ENCODE measurements at places on chromosomes 2 and 18. TPM values are rescaled to one million over a fixed set of nuclear protein-coding genes. Genes with fewer than 3 reads are reported as not detected.

CELF4 gene
- not detected for total RNA-seq

UGT1A4 gene
- total RNA-seq = 0.39 TPM

ITGB6 gene
- 1,146 TPM for total RNA-seq

DHRS9 gene
- total RNA-seq = not detected

WDR7 gene
- total RNA-seq = 12.7 TPM

ACVR1C gene
- total RNA-seq = not detected

PXDN gene
- 335 TPM for total RNA-seq

PRKD3 gene
- 66.4 TPM for total RNA-seq

OSBPL6 gene
- total RNA-seq = 1.6 TPM

EPB41L5 gene
- 13.7 TPM for total RNA-seq

RNF152 gene
- 2.6 TPM for total RNA-seq

NYAP2 gene
- total RNA-seq = not detected

OXER1 gene
- 2.0 TPM for total RNA-seq

PAX8 gene
- total RNA-seq = 1.6 TPM

MALT1 gene
- total RNA-seq = 51.4 TPM

CD207 gene
- total RNA-seq = not detected

CCDC74B gene
- 4.7 TPM for total RNA-seq

ACTR3 gene
- total RNA-seq = 227 TPM

NTSR2 gene
- not detected for total RNA-seq

ZNF236 gene
- total RNA-seq = 15.4 TPM

CRYBA2 gene
- not detected for total RNA-seq

ARHGEF4 gene
- total RNA-seq = 5.9 TPM

MXD1 gene
- 5.5 TPM for total RNA-seq

KATNAL2 gene
- total RNA-seq = 2.3 TPM

LHCGR gene
- not detected for total RNA-seq

IGFBP2 gene
- total RNA-seq = 775 TPM

CYTIP gene
- not detected for total RNA-seq

LOXHD1 gene
- total RNA-seq = not detected

MOCOS gene
- 0.39 TPM for total RNA-seq

PAIP2B gene
- total RNA-seq = 0.98 TPM

IL1B gene
- 0.11 TPM for total RNA-seq

ANKRD30BL gene
- total RNA-seq = not detected

ASB18 gene
- total RNA-seq = not detected

PCARE gene
- not detected for total RNA-seq

CAPN14 gene
- total RNA-seq = under 0.01 TPM

KHK gene
- not detected for total RNA-seq

DYNC1I2 gene
- 118 TPM for total RNA-seq

DSC1 gene
- 1.3 TPM for total RNA-seq

CFAP65 gene
- total RNA-seq = not detected

ALPG gene
- total RNA-seq = under 0.01 TPM

TUBA3E gene
- 0.22 TPM for total RNA-seq

PFN4 gene
- total RNA-seq = 2.4 TPM

TOGARAM2 gene
- total RNA-seq = not detected

C2orf15 gene
- 0.79 TPM for total RNA-seq

C2orf66 gene
- total RNA-seq = 0.11 TPM

Measured in placental epithelial cell (primary cell).